ENCODE measurements at places on chromosomes 11 and 22.

DNA sequence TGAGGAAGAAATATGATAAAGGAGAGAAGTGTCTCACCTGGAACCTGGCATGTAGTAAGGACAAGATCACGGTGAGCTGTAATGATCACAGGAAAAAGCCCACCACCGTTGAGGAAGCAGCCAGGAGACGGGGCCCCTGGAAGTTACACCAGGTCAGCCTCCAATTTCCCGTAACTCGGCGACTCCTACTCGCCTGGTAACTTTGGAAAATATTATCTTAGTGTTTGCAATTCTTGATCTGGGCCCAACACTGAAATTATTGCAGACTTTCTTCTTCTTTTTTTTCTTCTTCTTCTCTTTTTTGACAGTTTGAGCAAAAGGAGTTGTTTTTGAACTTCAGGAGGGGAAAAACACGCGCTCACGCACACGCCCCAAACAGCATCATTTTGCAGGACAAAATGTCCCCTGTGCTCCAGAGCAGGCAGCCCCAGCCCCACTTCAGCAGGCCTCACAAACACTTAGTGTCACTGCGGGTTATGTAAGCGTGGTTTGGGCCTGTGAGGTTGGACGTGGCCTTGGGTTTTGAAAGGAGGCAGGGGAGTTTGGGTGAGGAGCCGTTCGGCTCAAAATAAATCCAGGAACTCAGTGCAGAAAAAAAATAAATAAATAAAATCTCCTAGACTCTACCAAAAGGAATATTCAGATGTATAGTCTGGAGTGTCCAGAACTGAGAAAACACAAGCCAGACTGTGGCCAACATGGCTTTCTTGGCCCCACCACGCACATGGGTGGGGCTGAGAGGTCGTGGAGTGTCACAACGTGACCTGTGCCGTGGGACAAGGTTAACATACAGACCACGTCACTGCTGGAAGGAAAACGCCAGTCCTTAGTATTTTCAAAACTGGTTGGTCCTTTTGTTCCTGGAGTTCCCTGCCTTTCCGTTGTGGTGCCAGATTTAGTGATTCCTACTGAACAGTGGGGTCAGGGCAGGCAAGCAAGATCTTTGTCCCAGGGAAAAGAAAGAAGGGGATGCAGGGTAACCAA is 26.3 kb upstream of the MN1 start:
- no peak for DNase-seq

GRCh38 chr11:73414977-73415651 is 38.9 kb downstream of the RELT start:
- no peak for DNase-seq

DNA sequence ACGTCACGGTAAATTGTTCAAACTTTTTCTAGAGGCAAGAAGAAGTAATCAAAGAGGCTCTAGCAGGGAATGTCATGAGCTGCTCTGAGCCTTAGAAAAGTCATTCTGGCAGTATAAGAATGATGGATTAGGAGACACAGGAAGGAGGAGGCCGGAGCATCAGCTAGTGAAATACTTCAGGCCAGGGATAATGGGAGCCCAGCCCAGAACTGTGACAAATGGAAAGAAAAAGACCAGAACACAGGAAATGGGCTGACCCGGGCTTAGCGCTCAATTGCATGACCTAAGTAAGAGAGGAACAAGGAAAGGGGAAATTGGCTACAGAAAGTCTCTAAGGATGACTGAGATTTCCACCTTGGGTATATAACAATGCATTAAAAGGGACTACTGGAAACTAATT is 108.6 kb downstream of the LARGE1 start:
- no peak for DNase-seq

- no peak for DNase-seq
These were observed 21.6 kb upstream of the FXYD6 start for GRCh38 chr11:117898059-117898458.

DNA sequence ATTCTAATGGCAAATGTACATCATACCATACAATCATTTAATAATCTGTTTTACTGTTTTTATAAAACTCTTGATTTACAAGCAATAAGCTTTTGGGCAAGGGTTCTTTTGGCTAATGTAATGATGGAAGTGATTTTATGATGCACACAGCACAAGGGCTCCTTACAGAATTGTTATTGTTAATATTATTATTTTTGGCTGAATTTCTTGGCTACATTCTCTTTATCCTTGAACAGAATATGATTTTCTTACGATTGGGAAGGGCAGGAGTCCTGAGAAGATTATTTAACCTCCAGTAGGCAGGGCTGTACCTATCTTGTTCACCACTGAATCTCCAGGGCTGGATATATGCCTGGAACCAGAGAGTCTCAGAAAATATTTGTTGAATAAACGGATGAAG is 70.4 kb upstream of the ARHGAP20 start:
- no peak for DNase-seq

- DNase-seq = no peak
These were observed 28.6 kb downstream of the LIF start for GRCh38 chr22:30217698-30218560.

- DNase-seq = no peak
These were observed 16.4 kb downstream of the ZBED4 start for GRCh38 chr22:49869845-49870712.

DNA sequence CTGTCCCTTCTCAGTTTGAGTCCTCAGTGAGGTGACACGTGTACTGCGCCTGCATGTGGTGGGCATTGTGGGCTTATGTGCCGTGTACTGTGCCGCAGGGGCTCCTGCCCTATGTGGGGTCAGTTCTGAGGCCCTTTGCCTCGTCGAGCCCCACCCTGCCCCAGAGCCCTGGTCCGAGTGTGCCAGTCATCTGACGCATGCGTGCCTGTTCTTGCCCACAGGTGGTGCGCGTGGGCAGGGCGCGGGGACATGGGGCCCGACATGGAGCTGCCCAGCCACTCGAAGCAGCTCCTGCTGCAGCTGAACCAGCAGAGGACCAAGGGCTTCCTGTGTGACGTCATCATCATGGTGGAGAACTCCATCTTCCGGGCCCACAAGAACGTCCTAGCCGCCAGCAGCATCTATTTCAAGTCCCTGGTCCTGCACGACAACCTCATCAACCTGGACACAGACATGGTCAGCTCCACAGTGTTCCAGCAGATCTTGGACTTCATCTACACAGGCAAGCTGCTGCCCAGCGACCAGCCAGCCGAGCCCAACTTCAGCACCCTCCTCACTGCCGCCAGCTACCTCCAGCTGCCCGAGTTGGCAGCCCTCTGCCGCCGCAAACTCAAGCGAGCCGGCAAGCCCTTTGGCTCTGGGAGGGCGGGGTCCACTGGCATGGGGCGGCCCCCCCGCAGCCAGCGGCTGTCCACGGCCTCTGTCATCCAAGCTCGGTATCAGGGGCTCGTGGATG is 22.3 kb upstream of the TMEM191C start:
- no peak for DNase-seq
